ENCODE measurements at places on chromosomes 7 and 10. TPM values are rescaled to one million over a fixed set of nuclear protein-coding genes. Genes with fewer than 3 reads are reported as not detected.

Gene SEMA3C
- 0.11 TPM for total RNA-seq

Gene AKR1C8
- total RNA-seq: 0.48 TPM

Gene KIF20B
- 56.4 TPM for total RNA-seq

Gene TMEM225B
- 2.3 TPM for total RNA-seq

Gene MEIG1
- total RNA-seq: 0.78 TPM

Gene PRKAR2B
- 1.4 TPM for total RNA-seq

Gene C7orf57
- 0.14 TPM for total RNA-seq

Gene CBX3
- total RNA-seq: 235 TPM

Gene SLC18A2
- 0.17 TPM for total RNA-seq

Gene NPFFR1
- total RNA-seq: 0.03 TPM

Gene PRLHR
- not detected for total RNA-seq

Gene SPDYE11
- total RNA-seq: not detected

Gene ASL
- 28.8 TPM for total RNA-seq

Gene CH25H
- total RNA-seq: not detected

Gene AGBL3
- total RNA-seq: 4.5 TPM

Gene NEBL
- not detected for total RNA-seq

Gene SPDYE2B
- total RNA-seq: not detected

Gene AKR1C4
- not detected for total RNA-seq

Gene TSPAN33
- total RNA-seq: 10.0 TPM

Gene NPSR1
- not detected for total RNA-seq

Gene BMPR1A
- total RNA-seq: 15.0 TPM

Gene NPC1L1
- total RNA-seq: 0.11 TPM

Gene CASTOR2
- 2.6 TPM for total RNA-seq

Gene STAM
- 23.1 TPM for total RNA-seq

Gene PLPP4
- total RNA-seq: not detected

Gene DRGX
- total RNA-seq: not detected

Gene ANKRD1
- total RNA-seq: not detected

Gene TMEM213
- not detected for total RNA-seq

Gene FAM25C
- total RNA-seq: not detected

Gene PARG
- 34.2 TPM for total RNA-seq

Gene HOXA5
- not detected for total RNA-seq

Gene FBXL13
- 1.4 TPM for total RNA-seq

Gene GIMAP7
- total RNA-seq: 212 TPM

Gene ARHGAP22
- total RNA-seq: 0.30 TPM

Gene FRMPD2
- total RNA-seq: not detected

Gene ASB4
- total RNA-seq: not detected

Gene FIS1
- total RNA-seq: 106 TPM

Gene NT5C2
- total RNA-seq: 68.9 TPM

Gene LRMDA
- not detected for total RNA-seq

Gene HEPACAM2
- total RNA-seq: not detected

Gene MEST
- 11.6 TPM for total RNA-seq

Measured in activated naive CD8-positive, alpha-beta T cell treated with anti-CD3 and anti-CD28 coated beads, Interleukin-2, amount 10 ng/mL, durations not matched to agents 7 days and 5 days (primary cell).